NCI-H2107 (cell line): ENCODE measurements at places on chromosomes 11 and 22.

GRCh38 chr11:44400431-44400830 lies 90.5 kb upstream of the ALX4 start:
- no peak for DNase-seq

DNA sequence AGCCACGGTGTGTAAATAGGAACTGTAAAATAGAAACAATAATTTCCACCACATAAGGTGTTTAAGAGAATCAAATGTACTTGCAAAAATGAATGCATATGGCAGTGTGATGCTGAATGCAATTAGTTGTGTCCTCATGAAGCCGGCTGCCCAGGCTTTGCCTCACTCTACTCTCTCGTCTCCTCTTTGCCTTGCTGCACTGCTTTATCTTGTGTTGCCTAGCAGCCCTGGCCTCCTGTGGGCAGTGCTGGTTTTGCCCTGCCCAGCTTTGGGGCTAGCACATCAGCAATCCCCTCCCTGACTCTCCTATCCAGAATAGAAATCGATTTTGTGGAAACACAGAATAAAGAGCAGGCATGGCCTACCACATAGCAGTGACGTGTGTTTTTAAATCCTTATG lies 30.0 kb downstream of the LRRC32 start:
- no peak for DNase-seq

DNA sequence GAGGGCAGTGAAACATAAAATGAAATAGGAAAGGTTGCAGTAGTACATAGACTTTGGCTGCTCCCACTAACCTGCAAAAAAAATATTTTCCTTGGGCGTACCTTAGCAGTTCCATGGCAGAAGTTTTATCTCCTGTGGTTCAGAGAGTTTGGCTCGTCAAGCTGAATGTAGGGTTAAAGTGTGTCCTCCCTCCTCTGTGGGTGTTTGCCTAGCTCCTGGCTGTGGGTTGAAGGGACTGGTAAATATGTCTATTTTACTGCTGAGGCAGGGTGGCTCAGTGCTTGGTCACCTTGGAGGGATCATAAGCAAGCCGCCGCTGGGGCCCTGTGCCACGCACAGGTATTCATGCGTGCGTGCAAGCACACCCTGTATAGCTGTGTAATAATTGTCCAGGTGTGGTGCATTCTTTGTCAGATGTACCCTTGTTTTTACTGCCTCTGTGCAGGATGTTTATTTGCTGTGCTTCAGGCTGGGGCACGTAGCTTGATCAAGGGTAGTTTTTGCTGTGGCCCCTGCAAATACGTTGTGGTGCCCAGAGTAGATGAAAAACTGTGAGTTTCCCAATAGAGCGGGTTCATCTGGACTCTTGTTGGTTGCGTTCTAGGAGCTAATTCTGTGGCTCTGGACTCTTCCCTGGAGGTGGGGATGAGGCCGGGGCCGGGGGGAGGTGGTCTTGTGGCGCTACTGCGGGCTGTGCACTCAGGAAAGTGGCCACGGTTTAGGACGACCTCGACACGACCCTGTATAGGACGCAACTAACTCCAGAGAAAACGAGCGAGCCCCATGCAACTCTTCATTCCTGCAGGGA lies 732 bp upstream of the SORL1 start:
- no peak for DNase-seq

GRCh38 chr22:22705328-22706100 lies 61.1 kb downstream of the GGTLC2 start:
- no peak for DNase-seq

DNA sequence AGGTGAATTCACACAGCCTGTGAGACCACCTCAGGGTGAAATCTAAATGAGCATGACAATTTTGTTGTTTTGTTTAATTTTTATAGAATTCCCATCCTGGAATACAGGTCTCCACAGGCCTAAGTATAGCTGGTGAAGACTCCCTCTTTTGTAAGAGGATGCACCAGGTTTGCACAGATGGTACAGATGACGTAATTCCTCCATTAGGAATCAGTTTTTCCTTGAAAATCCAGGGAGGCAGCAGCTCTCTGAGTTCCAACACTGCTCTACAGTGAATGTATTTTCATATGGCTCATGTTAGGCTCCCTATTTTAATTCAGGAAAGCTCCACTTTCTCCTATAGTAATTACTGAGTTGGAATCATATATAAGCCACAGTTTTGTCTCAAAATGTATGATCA lies 47.2 kb downstream of the USP28 start:
- no peak for DNase-seq
